Endothelial cell (in vitro differentiated cells): ENCODE measurements at places on chromosomes 7 and 10. TPM values are rescaled to one million over a fixed set of nuclear protein-coding genes. Genes with fewer than 3 reads are reported as not detected.

GRCh38 chr10:75586814-75587213 is 155.4 kb downstream of the LRMDA start:
- DNase-seq: no peak
- H3K4me1 ChIP-seq: peaks cover 2% of the 10 kb centered on the region
- no peak overlapping the region for H3K27ac ChIP-seq
- no peak overlapping the region for H3K4me3 ChIP-seq
- H3K36me3 ChIP-seq: peaks cover 11% of the 10 kb centered on the region

DNA sequence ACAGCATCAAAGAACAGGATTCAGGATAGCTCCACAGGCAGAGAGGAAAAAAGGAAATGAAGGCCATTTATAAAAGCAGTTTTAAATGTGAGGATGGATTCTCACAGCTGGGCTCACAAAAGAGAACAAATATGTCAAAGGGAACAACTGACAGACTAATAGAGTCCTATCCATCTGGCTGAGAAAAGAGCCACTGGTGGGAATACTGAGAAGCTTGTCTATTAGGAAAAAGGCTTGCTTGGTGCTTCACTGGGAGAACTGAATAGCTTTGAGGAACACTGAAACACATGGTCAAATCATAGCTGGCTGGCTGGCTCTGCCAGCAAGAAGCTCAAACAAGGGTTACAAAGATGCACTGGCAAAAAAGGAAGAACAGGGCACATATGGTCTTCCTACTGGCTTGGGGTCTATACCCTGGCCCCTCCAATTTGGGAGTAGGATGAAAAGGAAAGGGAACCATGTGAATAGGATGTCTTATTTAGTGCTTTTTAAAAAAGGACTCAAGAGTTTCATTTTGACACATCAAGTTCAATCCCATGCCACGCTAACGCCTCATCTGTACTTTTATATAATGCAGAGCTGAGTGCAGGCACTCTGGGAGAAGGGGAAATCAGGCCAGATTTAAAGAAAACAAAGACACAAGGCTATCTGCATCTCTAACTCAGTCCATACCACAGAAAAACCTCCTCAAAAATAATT is 44.8 kb upstream of the KCNIP2 start:
- H3K36me3 ChIP-seq: no peaks in the 10 kb centered on the region
- no peak overlapping the region for H3K27ac ChIP-seq
- peaks cover 4% of the 10 kb centered on the region for H3K27me3 ChIP-seq
- no peak overlapping the region for H3K4me3 ChIP-seq
- no peak for DNase-seq

DNA sequence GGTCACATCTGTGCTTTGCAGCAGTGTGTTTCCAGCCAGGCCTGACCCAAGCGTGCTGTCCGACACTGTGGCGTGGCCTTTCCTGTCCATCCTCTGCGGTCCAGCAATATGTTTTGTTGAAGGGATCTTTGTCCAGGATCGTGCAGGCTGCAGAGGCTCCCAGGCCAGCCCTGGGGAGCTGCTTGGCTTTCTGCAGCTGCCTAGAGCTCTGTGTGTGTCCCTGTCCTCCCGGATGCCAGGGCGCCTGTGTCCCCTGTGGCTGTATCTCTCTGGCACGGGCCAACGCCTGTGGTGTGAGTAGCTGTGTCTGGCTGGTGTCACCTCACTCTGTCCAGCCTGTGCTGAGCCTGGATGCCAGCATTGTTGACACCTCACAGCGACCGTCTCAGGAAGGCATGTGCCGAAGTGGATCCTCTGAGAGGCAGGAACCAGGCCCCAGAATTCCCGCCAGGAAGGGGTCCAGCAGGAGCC is 94.5 kb downstream of the INPP5A start:
- peaks cover 8% of the 10 kb centered on the region for H3K27me3 ChIP-seq
- no peak overlapping the region for H3K4me3 ChIP-seq
- DNase-seq: no peak

The OR2A42 gene
- total RNA-seq: 0.08 TPM

The H2BK1 gene
- total RNA-seq: not detected
